ENCODE measurements at places on chromosomes 4 and X.
A peak's percentile ranks its signal among the peaks of the same experiment; 100 is the strongest.

DNA sequence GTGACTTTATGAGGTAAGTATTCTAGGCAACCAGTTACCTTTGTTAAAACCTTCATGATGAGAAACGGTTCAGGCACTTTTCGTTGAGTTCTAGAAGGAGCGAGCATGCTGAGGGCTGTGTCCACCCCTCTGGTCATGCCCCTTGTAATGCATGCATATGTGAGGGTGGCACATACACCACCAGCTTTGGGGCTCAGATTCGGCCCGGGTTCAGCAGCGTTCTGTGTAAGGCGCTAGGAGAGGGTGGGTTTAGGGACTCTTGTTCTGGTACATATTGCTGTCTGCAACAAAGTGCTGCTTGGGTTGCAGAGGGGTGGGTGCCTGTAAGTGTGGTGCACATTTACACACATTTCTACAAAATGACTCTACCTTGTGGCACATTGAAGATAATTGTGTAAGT, 54.5 kb downstream of the NOP14 start:
- no peak for DNase-seq

DNA sequence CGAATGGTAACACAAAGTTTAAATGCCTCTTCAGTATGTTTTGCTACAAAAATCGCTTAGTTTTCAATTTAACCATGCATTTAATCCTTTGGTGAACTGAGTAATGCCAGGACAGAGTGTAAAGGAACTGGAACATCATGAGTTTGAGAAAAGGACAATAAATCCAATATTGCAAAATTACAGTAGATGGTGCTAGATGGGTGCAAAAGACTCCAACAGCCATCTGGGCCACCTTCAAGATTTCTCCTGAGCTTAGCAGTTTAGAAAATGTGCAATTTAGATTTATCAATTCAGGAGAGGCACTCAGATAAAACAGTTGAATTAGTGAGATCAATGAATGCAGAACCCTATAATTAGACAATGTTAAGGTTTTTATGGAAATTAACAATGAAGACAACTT, 33.2 kb upstream of the MID1IP1 start:
- no peak for DNase-seq

- peak; percentile 49 for DNase-seq
Measured at GRCh38 chr4:128862608-128863311, 53.3 kb downstream of the JADE1 start.

DNA sequence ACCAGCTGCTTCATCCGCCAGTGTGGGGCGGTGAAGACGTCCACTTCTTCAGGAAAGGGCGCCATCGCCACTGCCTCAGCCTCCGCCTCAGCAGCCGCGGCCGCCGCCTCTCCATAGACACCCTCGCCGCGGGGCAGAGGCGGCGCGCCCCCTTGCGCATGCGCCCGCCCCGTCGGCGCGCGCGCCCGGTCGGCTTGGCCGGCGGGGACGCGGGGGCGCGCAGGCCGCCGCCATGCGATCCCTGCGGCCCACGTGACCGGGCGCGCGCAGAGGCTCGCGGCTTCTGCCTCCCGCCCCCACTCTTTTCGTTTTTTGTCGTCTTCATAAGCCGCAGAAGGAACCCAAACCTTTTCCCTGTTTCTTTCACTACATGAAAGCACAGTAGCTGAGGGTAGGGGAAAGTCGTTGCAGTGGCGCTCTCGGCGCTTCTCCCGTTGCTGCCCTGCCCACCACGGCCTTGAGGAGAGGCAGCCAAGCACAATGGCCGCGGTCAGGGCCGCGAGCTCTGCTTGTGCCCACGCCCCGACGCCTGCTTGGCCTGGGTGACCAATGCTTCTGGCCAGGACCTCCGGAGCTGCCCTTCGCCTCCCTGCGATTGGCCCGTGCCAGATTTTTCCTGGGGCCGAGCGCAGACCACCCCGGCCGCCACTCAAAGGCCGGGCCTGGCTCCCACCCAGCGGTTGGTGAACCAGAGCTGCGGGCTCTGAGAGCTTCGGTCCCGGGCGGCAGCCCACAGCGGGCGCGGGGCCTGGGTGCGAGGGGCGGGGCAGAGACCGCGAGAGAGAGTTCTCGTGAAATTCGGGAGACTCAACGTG, at the start of gene FBXL5:
Gene FBXL5, minus strand, starts transcription at position 135 of the 815 bp plus-strand sequence. Its CDS starts 70 bp downstream, at position 65.
- DNase-seq: peak; percentile 74

DNA sequence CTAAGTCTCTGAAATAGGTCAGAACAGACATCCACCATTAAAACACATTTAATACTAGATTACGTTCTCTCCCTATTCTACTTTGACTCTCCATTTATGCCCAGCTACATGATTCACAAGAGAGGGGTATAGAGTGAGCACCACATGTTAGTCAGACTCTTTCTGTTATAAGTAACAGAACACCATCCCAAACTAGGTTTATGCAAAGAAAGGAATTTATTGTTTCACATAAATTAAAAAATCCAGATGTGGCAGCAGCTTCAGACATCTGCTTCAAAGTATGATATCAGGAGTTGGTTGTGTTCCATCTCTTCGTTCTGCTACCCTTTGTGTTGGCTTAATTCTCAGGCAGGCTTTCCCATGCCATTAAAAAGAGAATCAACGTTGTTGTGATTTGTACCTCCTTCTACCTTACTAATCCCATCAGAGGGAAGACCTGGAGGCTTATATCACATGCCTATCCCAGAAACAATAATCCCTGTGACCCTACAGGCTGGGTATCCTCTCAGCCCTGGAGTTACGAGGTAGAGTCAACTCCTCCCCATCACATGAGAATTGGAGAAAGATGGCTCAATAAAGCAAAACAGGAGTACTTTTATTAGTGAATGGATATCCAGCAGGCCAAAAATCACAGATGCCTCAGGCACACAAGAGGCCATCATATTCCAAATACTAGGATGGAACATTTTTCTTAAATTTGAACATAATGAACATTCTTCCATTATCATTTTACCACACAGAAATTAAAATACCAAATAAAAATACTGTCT, 163.2 kb downstream of the SLC7A11 start:
- DNase-seq: no peak

DNA sequence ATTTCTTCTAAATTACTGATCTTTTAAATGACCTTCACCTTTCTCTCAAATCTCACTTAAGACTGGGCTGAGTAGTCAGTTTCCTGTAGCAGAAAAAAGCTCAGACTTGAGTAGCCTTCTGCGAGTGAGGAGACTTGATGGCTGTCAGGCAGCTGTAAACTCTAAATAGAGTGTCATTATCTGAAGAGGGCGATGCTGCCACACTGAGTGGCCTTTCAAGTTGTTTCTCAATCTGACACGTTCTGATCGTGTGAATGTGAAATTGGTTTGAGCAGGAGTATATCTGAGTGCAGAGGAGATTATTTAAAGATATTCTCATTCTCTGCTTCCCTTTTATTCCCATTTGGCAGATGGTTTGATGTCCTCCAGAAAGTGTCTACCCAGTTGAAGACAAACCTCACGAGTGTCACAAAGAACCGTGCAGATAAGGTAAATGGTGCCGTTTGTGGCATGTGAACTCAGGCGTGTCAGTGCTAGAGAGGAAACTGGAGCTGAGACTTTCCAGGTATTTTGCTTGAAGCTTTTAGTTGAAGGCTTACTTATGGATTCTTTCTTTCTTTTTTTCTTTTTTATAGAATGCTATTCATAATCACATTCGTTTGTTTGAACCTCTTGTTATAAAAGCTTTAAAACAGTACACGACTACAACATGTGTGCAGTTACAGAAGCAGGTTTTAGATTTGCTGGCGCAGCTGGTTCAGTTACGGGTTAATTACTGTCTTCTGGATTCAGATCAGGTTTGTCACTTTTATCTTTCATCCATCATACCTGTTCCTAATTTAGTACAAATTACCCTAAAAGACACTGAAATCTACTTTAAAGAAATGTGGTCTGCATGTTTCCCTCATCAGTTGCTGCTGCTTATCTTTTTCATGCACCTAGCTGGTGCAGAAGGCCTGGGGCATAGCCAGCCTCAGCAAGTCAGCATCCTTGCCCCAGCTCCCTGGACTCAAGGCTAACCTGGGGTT, 74.3 kb upstream of the MSANTD1 start:
- DNase-seq: no peak

GRCh38 chrX:54007682-54008081, 36.6 kb downstream of the PHF8 start:
- DNase-seq: no peak

GRCh38 chr4:111871802-111872201, 273.5 kb upstream of the FAM241A start:
- no peak for DNase-seq

- no peak for DNase-seq
Measured at GRCh38 chr4:164488114-164488513, 265.8 kb upstream of the SMIM31 start.

- no peak for DNase-seq
Measured at GRCh38 chrX:1223242-1223600, 10.8 kb upstream of the CRLF2 start.

DNA sequence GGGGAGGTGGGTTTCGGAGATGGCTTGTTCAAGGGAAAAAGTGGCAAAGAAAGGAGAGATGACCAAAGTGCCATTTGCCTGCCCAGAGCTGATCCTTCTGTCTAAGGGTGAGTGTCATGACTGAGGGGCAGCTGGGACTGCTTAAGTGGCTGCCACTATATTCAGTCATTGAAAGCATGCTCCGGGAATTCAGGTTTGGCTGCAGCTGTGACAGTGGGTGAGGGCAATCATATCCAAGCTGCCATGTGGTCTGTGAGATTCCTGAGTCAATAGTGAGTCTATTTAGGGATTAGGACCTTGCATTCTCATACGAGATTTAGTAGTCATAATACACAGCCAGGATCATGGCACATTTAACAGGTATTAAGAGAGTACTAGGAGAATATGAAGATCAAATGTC, 138.8 kb upstream of the BANK1 start:
- DNase-seq: no peak

- DNase-seq: no peak
Measured at GRCh38 chrX:85907316-85907715, 140.0 kb downstream of the CHM start.

DNA sequence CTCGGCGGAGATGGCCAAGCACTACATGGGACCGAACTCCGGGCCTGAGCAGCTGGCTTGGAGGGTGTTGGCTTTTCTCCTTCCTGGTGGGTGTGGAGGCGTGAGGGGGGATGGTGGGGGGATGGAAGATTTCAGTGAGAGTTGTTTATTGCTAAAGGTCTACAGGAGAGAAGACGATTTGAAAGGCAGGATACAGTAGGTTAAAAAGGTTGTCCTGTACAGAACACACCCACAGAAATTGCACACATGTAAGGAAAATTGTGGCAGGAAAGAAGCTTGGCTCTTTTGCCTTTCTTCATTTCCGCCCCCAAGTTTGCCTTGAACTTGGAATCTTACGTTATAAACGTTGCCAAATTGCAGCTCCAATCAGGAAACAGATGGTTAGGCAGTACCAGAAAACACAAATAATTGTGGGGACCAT, 74.1 kb upstream of the STOX2 start:
- no peak for DNase-seq

GRCh38 chr4:160044693-160045092, 941.8 kb downstream of the RAPGEF2 start:
- DNase-seq: no peak

- DNase-seq: no peak
Measured at GRCh38 chr4:154634058-154634457, 21.6 kb upstream of the FGG start.

- no peak for DNase-seq
Measured at GRCh38 chr4:98728433-98728832, 70.0 kb upstream of the TSPAN5 start.

GRCh38 chr4:5448221-5448620, 260.1 kb downstream of the EVC2 start:
- no peak for DNase-seq

DNA sequence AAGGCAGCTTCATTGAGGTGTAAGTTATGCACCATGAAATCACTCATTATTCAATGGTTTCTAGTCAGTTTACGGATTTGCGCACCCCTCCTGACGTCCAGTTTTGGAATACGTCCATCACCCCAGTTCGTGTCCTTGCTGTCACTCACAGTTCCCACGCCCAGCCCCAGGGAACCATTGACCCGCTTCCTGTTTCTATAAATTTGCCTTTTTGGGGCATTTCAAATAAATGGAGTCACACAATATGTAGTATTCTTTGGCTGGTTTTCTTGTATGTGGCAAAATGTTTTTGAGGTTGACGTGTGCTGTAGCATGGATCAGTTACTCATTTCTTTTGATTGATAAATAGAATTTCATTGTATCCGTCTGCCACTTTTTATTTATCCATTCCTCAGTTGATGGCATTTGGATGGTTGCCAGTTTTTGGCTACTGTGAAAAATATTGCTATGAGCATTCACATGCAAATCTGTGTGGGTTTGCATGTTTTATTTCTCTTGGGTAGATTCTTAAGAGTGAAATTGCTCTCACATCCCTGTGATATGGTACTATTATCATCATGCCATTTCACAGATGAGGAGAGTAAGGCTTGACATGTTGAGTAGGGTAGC, 18.4 kb upstream of the SORCS2 start:
- no peak for DNase-seq

DNA sequence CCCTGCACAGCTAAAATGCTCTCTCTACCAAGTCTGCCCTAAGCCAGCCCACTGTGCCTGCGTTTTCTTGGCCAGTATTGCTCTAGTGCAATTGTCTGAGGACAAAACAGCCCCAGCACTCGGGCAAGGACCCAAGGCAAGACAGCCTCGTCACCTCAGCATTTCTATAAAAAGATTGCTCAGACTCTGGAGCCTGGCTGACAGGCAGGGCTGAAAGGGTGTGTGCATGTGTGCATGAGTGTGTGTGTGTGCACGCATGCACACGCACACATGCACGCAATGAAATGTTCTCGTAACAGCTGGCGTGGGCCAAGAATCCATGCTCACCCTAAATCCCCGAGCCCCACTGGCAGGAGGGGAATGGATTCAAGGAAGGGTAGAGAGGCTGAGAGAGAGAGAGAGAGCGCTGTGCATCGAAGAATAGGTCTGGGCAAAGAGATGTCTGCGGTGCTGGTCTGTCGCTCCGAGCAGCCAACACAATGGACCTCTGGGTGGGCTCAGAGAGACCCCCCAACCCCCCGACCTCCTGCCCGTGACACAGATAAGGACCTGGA, 579.2 kb downstream of the BCOR start:
- no peak for DNase-seq

DNA sequence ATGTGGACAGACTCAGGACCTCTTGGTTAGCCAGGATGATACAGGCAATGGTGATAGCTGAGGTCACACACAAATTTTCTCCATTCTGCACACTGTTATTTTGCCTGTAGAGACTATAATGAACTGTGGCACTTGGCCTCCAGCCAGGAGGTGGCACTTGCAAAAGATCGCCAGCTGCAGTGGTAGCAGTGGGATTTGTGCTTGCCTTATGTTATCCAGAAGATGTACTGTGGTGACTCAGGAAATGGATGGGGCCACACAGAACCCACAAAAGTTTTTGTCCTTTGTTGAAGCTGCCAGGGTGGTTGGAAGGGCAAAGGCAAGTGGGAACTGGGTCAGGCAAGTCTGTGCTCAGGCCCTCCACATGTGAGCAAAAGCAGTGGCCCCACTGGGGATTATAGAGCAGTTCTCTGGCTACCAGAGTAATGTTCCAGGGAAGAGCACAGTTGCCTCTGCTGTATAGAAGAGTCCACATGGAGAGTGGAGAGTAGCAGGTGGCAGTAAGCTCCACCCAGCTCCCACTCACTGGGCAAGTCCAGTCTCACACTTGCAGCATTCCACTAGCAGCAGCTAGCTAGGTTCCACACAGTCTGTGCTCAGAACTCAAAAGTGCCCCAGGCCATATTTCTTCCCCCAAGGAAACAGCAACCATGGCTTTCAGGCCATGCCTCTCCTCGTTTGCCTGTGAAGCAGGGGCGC, 5.9 kb upstream of the C4orf17 start:
- no peak for DNase-seq

GRCh38 chrX:25158635-25159034, 142.9 kb upstream of the ARX start:
- DNase-seq: no peak

Measured in stimulated activated CD8-positive, alpha-beta memory T cell treated with anti-CD3 and anti-CD28 coated beads, Interleukin-15, amount 100 ng/mL, for 4 hours (primary cell).